ENCODE measurements at places on chromosomes 1 and 21. TPM values are rescaled to one million over a fixed set of nuclear protein-coding genes. Genes with fewer than 3 reads are reported as not detected.

Gene KANK4
- total RNA-seq = 38.6 TPM

Gene STUM
- total RNA-seq = 0.99 TPM

Gene NGF
- 2.2 TPM for total RNA-seq

Gene MIXL1
- not detected for total RNA-seq

Gene LMOD1
- total RNA-seq = 12.6 TPM

Gene ZSWIM5
- 4.8 TPM for total RNA-seq

Gene FCER1A
- total RNA-seq = 2.1 TPM

Gene LEMD1
- 0.88 TPM for total RNA-seq
